ENCODE measurements at places on chromosomes 3 and 15.

- no peak for DNase-seq
Measured at GRCh38 chr3:56761887-56762651, 39.7 kb downstream of the ARHGEF3 start.

- no peak for DNase-seq
Measured at GRCh38 chr15:85753791-85754452, 40.8 kb downstream of the KLHL25 start.

DNA sequence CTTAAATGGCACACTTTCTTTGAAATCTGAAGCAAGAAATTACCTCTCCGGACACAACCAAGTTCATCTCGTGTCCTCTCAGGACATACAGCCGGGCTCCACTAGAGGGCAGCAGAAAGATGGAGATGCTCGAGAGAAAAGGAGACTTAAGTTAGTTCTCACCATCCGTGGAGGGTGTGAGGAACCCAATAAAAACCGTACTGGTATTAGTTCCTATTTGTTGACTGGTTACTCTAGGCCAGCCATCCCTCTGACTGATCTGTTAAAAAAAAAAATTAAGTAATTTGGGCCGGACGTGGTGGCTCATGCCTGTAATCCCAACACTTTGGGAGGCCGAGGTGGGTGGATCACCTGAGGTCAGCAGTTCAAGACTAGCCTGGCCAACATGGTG, 7.9 kb upstream of the CYP11A1 start:
- DNase-seq = peak; percentile 71

DNA sequence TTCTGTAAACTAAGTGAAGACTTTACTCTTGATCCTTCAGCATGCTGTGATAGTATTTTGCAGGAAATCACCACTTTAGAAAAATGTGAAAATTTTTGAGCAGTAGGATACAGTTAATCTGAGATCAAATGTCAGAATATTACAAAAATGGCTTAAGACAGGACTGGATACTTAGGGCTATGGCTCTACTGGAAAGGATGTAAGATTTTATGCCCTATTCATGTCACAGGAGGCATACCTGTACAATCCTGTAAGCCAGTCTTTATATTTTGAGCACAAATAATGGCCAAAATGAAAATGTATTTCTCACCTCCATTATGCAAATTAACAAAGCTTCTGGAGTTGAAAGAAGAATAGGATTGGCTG, 8.6 kb upstream of the TGFBR2 start:
- DNase-seq = no peak

- no peak for DNase-seq
Measured at GRCh38 chr3:98735761-98736269, 27.3 kb upstream of the ST3GAL6 start.

- DNase-seq = no peak
Measured at GRCh38 chr15:38128921-38129320, 123.7 kb upstream of the SPRED1 start.

GRCh38 chr3:77329116-77329515, 289.2 kb downstream of the ROBO2 start:
- DNase-seq = no peak

GRCh38 chr3:181880331-181880730, 168.6 kb downstream of the SOX2 start:
- DNase-seq = no peak

DNA sequence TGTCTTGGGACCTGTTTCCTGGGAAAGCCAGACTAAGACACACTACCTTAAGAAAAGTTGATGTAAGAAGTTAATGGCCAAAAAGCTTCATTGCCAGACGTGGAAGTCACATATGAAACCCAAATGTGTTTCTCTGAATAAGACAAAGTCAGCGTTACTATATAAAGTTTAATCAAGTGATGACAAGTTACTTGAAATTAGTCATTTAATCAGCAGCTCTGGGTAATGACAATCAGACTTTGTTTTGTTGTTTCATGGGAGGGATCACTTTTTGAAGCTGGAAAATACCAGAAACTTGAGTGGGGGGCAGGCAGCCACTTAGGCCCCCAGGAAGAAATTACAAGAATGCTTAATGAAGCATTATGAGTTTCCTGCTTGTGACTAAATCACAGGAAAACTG, 218.6 kb downstream of the PTPRG start:
- DNase-seq = no peak

DNA sequence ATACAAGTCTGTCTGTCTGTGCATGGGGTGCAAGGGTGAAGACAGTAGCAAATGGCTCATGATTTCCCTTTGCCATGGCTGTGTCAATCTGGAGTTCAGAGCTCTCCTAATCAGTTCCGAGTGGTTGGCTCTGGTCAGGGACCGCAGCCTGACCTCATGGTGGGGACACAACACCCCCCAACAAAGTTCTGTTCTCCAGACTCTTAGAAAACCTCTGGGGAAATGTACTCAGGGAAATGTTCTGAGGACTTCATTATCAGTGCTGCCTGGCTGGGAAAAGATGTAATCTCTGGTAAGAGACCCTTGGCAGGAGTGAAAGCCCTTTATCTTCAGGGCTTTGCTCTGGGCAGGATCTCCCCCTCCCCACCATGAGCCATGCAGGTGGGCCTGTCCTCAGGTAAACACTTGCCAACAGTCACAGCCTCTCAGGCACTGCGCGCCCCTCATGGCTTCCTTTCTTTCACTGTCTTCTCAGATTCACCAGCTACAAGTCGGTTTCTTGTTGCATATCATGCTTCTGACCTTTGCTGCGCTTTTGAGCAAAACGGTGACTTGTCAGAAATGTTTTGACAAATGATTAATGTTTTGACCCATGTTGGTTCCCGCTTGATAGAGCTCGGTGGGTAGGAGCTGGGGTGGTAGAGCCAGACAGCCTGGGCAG, 95.5 kb downstream of the ST6GAL1 start:
- DNase-seq = no peak

DNA sequence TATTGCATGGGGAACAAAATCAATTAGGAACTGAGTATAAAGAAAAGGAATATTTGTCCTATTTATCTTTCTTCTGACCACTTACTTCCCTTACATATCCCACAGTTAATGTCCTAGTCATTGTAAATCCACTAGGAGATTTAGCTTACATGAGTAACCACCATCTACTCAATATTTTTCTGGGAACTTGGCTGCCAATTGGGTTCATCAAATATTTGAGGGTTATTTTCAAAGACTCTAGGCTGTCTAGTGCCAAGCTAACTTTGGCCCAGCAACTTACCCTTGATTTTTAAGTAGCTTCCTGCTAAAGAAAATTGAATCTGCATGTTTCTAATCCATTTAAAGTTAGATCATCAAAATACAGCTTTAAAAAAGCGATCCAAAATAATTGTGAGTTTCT, 362.5 kb upstream of the EPHA3 start:
- DNase-seq = no peak

DNA sequence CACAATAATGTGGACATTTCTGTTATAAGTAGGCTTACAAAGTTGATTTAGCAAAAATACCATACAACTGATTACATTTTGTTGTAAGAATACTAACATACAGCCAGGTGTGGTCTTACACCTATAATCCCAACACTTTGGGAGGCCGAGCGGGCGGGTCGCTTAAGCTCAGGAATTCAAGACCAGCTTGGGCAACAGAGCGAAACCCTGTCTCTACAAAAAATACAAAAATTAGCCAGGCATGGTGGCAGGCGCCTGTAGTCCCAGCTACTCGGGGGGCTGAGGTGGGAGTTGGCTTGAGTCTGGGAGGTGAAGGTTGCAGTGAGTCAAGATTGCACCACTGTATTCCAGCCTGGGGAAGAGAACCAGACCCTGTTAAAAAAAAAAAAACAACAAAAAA, 67.1 kb downstream of the DLG1 start:
- DNase-seq = no peak

GRCh38 chr3:14265246-14265962, 86.8 kb downstream of the LSM3 start:
- no peak for DNase-seq

GRCh38 chr15:48396020-48396419, 64.8 kb downstream of the DUT start:
- DNase-seq = no peak

- DNase-seq = no peak
Measured at GRCh38 chr3:117128872-117129271, 419.3 kb downstream of the TUSC7 start.
